Activated T-cell treated with anti-CD3 and anti-CD28 coated beads, Interleukin-2, amount 50 U/mL, for 4 hours (primary cell): ENCODE measurements at places on chromosomes 6 and 20. TPM values are rescaled to one million over a fixed set of nuclear protein-coding genes. Genes with fewer than 3 reads are reported as not detected.

Gene TXLNB
- 0.08 TPM for total RNA-seq

Gene SCUBE3
- not detected for total RNA-seq

DNA sequence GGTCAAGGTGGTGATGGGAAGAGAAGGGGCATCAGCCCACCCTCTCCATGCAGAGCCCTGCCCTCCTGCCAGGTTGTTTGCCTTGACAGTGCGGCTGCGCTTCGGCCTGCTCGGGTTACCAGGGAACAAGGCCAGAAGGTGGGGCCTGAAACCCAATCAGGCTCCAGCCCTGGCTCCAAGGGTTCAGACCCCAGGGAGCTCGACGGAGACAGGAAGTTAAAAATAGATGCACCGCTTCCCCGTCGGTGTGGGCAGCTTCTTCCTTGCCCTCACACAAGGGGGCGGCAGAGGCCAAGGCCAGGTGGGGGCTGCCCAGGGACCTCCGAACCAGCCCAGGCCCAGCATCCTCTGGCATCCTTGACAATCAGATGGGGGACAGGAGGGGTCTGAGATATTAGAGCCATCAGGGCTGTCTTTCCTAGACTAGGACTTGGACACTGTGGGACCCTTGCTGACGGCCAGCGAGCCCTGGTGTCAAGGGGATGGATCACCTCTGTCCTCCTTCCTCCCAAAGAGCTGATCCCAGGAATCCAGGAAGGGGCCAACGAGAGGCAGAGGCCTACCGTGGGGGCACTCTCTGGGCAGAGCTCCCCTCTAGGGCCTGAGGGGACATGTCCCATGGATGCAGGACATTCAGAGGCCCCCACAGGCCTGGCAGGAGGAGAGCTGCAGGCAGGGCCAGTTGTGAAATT, 65.2 kb downstream of the RIPOR3 start:
- no peak for DNase-seq

- DNase-seq: no peak
Measured at GRCh38 chr20:4490606-4491280, 231.0 kb upstream of the PRND start.
